ENCODE measurements at places on chromosomes 4 and X.
A peak's percentile ranks its signal among the peaks of the same experiment; 100 is the strongest.

DNA sequence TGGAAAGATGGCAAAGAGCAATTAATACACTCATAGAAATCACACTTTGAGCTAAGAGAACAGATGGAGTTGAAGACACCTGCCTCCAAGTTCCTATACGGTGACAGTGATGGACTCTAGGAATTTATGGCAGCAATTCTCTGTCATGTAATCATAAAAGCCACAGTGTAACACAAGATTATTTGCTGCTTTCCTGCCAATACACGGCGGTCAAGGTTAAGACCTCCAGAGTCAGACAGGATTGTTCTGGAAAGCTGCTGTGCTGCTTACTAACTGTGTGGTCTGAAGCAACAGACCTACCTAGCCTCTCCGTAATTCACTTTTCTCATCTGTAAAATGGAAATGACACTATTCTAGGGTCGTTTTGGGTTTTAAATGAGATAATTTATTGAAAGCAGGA lies 14.6 kb upstream of the KIT start:
- DNase-seq: no peak

GRCh38 chrX:3697701-3698279 lies 15.7 kb downstream of the PRKX start:
- no peak for DNase-seq

- no peak for DNase-seq
Observed at GRCh38 chr4:189129044-189129694, 811.5 kb upstream of the FRG1 start.

DNA sequence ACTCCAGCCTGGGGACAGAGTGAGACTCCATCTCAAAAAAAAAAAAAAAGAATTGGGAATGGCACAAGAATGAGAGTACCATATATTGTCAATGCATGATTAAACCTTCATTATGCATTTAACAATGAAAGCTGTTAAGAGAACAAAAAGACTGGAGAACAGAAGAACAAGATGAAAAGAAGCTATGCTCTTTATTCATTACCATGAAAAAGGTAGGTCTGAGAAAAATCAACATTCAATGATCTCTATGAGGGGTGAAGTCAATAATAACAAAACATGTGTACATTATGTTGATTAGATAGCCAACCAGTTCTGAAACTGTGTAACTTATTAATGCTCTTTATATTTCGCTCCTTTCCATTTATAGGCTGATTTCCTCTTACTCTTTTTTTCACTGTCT lies 100.9 kb downstream of the BRWD3 start:
- no peak for DNase-seq

- DNase-seq: no peak
Observed at GRCh38 chrX:133384454-133384853, 30.8 kb downstream of the GPC4 start.

- DNase-seq: no peak
Observed at GRCh38 chr4:34365946-34366345, 1878.4 kb downstream of the ARAP2 start.

- no peak for DNase-seq
Observed at GRCh38 chr4:172601195-172601594, 567.4 kb upstream of the GALNT7 start.

- no peak for DNase-seq
Observed at GRCh38 chr4:137923494-137923893, 318.7 kb downstream of the SLC7A11 start.

DNA sequence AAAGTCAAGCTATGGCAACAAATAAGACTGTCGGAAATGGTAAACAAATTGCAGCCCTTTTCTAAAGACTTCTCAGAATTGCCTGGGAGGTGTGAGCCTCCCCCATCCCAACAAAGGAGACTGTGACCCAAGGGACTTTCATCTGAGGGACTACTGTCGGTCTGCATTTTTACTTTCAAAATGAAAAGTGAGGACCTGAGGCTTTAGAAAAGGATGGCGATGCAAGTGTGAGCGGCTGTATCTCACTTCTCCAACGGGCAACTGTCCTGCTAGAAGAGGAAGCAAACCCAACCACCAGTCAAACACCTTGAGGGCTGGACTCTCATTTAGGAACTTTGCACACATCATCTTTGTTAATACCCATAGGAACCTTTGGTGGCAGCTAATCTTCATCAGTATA lies 62.6 kb upstream of the CLNK start:
- no peak for DNase-seq

- no peak for DNase-seq
Observed at GRCh38 chr4:102348701-102349100, 3.4 kb upstream of the SLC39A8 start.

- DNase-seq: no peak
Observed at GRCh38 chr4:159395693-159396092, 292.8 kb downstream of the RAPGEF2 start.

GRCh38 chr4:175460414-175460813 lies 351.6 kb downstream of the GPM6A start:
- DNase-seq: no peak

DNA sequence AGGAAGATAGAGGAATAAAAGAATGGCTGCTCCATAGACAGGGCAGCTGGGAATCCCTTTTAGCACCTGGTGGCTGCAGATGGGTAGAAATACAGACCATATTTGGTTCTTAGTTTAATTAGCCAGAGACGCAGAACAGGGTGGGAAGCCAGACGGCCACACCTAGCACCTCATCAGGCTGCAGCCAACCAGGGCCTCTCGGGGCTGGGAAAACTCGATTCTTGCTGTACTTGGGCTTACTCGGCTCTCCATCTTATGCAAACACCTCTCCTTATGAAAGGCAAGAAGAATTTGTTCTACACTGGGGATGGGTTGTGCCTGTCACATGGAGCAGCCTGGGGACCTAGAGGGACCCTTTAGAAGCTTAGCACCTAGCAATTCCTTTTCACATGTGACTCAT lies 19.7 kb downstream of the IRAK1 start:
- DNase-seq: peak; percentile 46

- DNase-seq: no peak
Observed at GRCh38 chr4:125482822-125483221, 168.1 kb downstream of the FAT4 start.

GRCh38 chr4:121062521-121062920 lies 9.8 kb downstream of the NDNF start:
- DNase-seq: peak; percentile 30

DNA sequence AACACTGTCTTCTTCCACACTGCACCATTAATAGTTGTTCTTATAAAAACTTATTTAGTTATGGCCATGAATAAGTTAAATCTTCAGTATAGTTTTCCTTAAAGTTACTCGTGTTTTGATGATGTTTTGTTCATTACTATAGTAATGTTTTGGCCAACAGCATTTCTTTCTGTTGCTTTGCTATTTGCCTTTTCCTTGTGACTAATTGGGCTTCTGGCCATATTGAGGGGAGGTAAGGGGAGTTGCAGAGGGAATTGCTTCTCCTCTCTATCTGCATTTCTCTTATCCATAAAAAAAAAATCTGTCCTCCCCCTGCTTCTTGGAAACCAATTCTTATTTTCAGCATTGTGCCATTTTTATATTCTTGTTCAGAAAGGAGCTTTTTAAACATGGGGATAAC lies 42.7 kb upstream of the ZCCHC12 start:
- DNase-seq: no peak

- no peak for DNase-seq
Observed at GRCh38 chr4:38281371-38282071, 321.3 kb downstream of the PTTG2 start.

GRCh38 chrX:129877401-129877800 lies 28.6 kb upstream of the UTP14A start:
- peak; percentile 14 for DNase-seq

- DNase-seq: no peak
Observed at GRCh38 chr4:73345399-73345975, 58.6 kb upstream of the ALB start.

GRCh38 chr4:147480891-147481576 lies at the start of gene EDNRA:
Gene EDNRA (plus strand): TSS chr4:147481097. CDS start chr4:147485682, 4,585 bp downstream.
- no peak for DNase-seq

DNA sequence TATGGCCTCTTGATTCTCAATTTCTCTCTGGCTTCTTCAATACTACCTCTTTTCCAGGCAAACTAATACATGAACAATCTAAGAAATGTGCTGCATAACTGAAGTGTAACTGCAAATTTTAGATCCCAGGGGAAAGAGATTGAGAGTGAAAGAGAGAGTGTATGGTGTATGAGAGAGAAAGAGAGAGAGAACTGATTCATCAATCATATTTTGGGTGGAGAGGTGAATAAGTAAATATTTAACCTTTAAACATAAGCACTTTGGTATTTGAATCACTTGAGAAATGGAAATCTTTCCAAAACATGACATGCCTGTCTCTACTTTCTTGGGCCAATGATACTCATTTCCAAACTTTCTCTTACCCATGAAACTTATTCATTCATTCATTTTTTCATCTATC lies 147.2 kb upstream of the DIPK2B start:
- DNase-seq: no peak

- no peak for DNase-seq
Observed at GRCh38 chr4:149785696-149786431, 29.8 kb downstream of the IQCM start.

GRCh38 chr4:152514356-152514755 lies 21.5 kb downstream of the FBXW7 start:
- DNase-seq: no peak

DNA sequence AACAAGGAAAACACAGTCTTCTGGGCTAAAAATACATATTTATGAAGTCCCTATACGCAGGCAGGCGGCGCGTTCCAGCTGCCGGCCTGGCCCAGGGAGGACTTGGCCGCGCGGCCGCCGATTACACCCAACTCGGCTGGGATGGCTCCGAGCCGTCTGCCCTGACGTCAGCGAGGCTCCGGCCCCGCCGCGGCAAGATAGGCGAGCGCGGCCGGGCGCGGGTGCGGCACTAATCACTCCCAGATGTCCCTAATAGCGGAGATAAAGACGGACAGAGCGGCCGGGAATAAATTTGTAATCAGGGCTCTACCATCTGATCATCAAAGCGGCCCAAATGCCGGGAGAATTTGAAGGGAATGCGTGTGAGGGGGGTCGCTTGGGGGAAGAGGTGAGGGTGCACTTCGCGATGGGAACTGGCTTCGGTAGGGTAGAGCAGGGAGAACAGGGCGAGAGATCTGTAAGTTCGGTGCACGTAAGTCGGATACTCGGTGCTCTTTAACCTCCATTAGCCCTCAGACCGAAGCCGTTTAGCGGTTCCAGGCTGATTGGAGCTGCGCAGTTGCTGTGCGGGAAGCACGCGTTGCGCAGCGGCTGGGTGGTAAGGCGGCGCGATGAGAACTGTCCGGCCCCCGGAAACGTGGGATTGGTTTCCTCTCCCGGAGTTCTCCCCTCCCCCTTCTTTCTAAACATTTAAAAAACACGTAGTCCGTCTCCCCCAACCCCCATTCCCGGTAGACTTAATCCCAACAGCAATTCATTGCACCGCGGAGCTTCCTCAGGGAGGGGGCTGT lies 7.7 kb downstream of the HAND2 start:
- DNase-seq: peak; percentile 22

- peak; percentile 73 for DNase-seq
Observed at GRCh38 chrX:24259544-24260240, 54.2 kb downstream of the SUPT20HL2 start.

DNA sequence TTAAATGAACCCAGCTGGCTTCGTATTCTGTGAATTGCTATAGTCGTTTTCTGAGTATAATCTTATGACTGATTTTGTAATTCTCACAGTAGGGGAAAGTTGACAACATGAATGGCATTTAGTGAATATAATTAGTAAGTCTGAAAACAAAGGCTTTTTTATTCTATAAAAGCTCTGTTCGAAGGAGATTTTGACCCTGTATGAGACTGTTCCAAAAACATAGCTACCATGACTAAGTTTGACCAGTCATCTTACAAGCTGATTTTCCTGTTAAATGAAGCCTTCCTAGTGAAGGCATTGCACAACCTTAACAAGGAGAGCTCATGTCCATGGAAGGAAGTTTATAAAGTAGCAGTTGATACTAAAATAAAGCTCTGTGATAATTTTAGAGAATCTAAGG lies 242.3 kb downstream of the RPA4 start:
- no peak for DNase-seq

- DNase-seq: no peak
Observed at GRCh38 chrX:40086569-40087335, 11.0 kb downstream of the BCOR start.

DNA sequence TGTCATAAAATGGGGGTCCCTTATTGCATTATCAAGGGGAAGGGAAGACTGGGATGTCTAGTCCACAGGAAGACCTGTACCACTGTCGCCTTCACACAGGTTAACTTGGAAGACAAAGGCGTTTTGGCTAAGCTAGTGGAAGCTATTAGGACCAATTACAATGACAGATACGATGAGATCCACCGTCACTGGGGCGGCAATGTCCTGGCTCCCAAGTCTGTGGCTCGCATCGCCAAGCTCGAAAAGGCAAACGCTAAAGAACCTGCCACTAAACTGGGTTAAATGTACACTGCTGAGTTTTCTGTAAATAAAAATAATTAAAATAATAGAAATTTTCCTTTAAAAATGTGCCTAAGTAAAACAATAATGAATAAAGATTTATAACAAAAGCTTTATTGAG lies 30.6 kb downstream of the AASDH start:
- no peak for DNase-seq

DNA sequence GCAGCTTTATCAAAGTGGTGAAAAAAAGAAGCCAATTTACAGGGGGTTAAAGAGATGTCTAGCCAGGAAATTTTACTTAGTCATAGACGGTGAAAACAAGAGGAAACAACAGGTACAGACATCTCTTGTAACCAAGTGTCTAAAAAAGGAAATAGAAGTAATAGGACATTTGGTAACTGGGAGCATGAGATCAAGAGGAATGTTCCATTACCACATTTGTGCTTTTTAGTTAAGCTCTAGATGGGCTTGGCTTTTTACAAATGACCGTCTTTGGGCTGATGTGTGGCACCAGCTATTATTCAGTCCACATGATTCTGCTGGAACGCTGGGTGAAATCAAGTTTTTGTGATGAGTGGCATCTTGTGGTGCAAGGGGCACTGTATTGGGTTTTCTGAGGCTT lies 179.5 kb downstream of the SMIM20 start:
- no peak for DNase-seq

- peak; percentile 67 for DNase-seq
Observed at GRCh38 chr4:1628892-1629698, 55.0 kb downstream of the FAM53A start.

- DNase-seq: no peak
Observed at GRCh38 chr4:155701827-155702226, 35.2 kb downstream of the GUCY1A1 start.

- peak; percentile 13 for DNase-seq
Observed at GRCh38 chr4:165288639-165289422, 38.6 kb upstream of the MSMO1 start.

GRCh38 chr4:187387739-187388138 lies 607.8 kb upstream of the ZFP42 start:
- DNase-seq: no peak

DNA sequence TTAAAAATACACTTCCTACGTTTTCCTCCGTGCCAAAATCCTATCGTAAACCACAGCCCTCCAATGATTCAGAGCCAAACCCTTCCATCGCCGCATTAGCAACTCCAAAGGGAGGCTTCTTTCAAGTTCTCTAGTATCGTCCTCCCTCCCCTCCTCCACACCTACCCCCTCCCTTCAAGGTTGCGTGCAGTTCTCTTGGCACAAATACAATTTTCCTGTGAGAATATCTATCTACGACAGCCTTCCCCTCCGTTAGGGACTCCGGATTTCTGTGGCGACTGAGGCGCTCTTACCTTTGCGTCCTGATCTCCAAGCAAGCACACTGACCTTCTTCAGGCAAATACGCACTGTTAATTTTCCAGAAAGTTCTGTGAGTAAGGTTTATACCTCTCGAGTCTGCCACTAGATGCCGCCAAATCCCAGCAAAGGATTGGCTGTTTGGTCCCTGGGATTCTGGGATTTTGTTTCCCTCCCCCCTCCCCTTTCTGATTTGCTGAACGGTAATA lies 1.2 kb upstream of the MORF4L2 start:
- DNase-seq: peak; percentile 71

GRCh38 chr4:84796394-84796793 lies 170.1 kb downstream of the WDFY3 start:
- peak; percentile 8 for DNase-seq

GRCh38 chrX:21193196-21193595 lies 181.0 kb upstream of the CNKSR2 start:
- no peak for DNase-seq
